MCF 10A (cell line): ENCODE measurements at places on chromosomes 4 and X.

- DNase-seq, result peak; percentile 4
Measured at GRCh38 chrX:36577006-36577405, 431.2 kb upstream of the FAM47C start.

DNA sequence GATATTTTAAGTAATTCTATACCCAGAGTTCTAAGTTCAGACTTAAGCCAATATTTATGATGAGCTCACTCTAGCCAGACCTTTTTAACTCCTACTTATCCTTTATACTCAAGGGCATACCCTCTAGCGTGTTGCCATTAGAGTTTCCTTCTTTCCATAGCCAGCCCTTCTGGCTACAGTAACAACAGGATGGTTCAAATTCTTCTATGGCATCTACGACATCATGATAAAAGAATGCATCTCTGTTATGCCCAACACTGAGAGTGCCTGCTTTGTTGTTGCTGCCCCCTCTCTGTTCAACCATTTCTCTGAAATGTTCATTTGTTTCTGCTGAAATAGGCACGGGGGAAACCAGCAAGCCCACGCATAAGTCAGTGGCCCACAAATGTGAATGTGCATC, 104.5 kb downstream of the UBE2NL start:
- DNase-seq, result no peak

DNA sequence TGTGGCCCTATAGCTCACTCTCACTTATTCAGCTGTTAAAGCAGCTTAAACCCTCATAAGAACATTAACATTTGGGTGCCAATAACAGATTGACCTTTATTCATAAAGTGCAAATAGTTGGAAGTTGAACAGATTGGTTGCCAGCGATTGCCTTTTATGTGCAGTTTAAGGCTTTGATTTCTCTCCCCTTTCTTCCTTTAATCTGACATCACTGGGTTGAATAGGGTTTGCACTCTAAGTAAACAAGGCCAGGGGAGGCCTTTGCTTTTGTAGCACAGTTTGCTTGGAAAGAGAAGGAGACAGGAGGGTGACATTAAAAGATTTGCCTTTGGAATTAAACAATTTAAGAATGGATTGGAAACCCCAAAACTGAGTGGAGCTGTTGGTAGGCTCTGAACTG, 114.3 kb downstream of the NKX6-1 start:
- DNase-seq, result no peak

- no peak for DNase-seq
Measured at GRCh38 chrX:75132672-75133071, 23.4 kb downstream of the ABCB7 start.

GRCh38 chr4:55216863-55217635, 91.7 kb upstream of the KDR start:
- DNase-seq, result no peak

DNA sequence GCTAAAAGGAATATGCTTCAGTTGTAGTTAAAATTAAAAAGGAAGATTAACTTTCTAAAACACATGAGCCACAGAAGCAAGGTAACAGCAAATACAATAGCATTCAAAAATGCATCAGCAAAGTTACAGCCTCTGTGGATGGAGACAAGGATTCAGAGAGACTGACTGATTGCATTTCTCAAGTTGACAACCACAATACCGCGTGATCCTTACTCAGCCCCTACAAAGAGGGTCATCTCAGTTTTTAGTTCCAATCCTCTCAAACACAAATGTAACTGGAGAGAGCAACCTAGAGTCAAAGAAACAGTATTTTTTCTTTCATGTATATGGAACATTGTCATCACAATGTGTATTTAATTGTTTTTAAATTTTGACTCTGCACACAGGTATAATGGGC, 14.2 kb upstream of the C1QTNF7 start:
- no peak for DNase-seq

- no peak for DNase-seq
Measured at GRCh38 chr4:177282284-177282835, 27.3 kb upstream of the NEIL3 start.

DNA sequence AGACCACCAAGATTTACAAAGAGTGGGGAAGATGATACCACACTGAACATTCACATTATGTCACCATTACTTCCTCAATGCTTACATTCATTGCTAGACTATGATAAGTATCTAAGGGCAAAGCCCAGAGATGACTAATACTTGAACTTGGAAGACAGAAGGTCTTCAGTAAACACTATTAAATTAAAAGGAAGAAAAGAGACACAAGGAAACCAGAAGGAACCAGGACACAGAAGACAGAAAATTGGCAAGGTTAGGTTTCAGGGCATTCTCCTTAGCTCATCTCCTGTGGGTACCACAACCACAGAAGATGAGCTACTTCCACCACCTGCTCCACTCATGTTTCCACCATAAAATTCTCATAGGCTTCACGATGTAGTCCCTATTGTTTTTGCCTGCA, 64.9 kb downstream of the NLGN4X start:
- no peak for DNase-seq

GRCh38 chrX:23832721-23833120, 49.7 kb downstream of the SAT1 start:
- DNase-seq, result no peak

- DNase-seq, result no peak
Measured at GRCh38 chr4:26490111-26490959, at the start of gene CCKAR. TSS of gene CCKAR (minus strand) at chr4:26490484. CDS start at chr4:26490267, 217 bp downstream.

DNA sequence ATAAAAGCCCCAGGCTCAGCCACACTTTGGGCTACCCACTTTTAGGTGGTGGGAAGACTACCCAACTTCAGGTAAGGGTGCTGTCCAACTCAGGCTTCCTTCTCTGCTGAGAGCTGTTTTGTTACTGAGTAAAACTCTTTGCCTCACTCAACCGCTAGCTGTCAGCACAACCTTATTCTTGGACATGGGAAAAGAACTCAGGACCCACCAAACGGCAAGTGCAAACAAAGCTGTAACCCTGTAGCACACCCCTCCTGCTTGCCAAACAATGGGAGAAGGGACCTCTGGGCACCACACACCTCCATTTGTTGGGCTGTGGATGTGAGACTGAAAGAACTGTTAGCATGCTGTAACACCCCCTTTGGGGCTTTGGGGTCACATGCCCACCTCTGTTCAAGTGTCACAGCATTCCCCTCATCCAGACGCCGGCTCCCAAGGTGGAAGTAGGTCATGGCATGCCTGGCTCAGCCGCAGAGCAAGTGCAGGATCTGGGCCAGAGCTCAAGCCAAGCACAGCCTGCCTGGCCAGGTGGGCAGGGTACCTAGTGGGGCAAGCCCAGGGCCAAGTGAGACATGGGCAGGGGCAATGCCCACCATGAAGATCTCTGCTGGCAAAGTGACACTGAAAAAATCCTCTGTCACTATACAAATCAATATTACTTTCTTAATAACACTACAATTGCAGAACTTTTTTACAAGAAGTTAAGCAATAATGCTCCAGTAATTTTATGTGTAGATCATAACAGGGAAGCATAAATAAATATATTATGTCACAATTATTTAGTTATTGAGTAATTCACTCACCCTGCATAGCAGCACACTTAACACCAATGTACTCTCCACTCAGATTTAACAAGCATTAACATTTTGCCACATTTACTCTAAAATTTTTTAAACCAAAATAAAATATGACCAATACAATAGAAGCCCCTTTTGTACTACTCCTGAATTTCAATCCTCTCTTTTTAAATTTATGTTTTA, 107.2 kb downstream of the TBCK start:
- DNase-seq, result no peak

DNA sequence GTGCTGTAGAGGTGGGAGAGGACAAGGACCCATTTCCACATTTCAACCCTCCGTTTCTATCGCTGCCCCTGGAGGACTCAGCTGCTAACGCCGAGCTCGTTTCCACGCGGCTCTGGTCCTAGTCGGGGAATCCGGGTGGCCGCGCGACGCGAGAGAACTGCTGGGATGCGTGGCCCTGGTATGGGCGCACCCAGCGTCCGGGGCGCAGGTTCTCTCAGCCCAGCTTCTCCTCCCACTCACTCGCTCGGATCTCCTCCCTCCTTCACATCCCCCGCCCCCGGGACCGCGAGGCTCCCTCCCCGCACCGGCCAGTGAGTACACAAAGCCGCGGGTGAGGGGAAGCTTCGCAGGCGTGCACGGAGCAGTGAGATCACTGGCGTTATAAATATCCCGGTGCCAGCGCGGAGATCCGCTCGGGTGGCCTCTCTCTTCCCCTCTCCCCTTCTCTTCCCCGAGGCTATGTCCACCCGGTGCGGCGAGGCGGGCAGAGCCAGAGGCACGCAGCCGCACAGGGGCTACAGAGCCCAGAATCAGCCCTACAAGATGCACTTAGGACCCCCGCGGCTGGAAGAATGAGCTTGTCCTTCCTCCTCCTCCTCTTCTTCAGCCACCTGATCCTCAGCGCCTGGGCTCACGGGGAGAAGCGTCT, at the start of gene FGF5:
TSS of gene FGF5 (plus strand) at position 412 of the 649 bp plus-strand sequence. CDS start at position 573, 161 bp downstream.
- peak; percentile 66 for DNase-seq

GRCh38 chrX:123990602-123991001, 29.1 kb downstream of the STAG2 start:
- no peak for DNase-seq

- DNase-seq, result no peak
Measured at GRCh38 chr4:104493081-104493831, 1.4 kb downstream of the CXXC4 start.

DNA sequence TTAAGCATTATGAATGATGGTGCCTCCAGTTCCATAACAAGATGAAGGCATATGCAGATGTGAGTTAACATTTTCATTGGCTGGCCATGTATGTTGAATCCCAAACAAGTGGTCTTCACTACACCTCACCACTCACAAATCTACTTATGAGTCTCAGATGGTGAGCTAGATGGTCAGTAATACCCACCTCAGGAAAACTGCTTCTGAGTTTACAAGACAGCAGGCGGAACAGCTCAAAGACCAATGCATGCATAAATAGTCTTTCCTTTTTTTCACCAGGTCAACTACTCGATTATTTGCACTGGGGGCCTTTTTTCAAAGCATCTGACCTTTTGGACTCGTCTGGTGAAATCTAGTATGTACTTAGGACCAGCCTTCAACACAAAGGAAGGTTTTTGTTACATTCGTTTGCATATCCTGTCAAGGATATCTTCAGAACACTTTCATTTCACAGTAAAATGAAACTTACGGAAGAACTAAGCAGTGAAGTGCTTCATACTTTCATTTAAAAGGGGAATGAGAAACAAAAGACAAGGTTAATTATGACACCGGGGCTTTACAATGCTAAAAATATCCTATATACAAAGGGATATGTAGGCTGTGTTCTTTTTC, 23.1 kb upstream of the TLR7 start:
- DNase-seq, result no peak

DNA sequence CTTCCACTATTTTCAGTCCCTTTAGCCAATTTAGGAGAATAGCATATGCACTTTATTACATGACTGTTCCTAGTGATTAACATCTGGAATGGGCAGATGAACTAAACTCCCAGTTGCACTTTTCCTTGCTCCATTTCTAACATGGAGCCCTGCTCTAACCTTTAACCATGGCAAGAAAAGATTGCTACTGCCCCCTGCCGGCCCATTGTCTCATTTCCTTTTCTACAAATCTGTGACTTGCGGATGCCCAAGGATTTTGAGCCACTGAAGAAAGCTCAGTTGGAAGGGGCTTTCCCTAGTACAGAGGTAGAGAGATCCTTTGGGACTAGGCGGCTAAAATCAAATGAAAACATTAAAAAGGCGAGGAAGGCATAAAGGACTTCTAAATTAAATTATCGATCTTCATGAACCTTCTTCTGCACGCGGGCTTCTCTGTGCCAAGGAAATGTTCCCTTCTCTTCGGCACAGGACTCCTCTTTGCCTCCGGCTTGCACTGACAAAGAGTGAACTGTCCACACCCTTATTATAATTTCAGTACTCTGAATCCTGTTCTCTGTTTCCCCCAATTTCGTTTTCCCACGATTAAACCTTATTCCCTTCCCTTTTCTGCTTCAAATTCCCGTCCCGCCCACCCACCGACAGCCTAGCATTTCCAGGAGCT, 577 bp upstream of the GLRA2 start:
- DNase-seq, result peak; percentile 74

DNA sequence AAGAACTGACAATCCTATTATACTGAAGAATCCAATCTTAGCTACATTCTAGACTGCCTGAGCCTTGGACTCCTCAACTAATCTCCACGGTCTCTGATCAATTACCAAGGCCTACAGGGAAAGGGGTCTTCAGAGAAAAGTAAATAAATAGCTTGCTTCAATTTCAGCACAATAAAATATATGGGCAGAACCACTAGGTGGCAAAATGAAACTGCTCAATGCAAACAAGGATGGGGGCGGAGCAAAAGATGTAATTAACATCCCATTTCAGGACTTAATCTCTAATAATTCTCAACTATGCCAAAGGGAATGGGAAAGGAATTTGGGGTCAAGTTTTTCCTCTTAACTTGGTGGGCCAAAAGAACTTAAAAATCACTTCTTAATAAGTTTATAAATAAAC, 78.4 kb upstream of the MAP3K15 start:
- DNase-seq, result peak; percentile 64

GRCh38 chr4:163200727-163201349, 34.1 kb upstream of the NAF1 start:
- no peak for DNase-seq

DNA sequence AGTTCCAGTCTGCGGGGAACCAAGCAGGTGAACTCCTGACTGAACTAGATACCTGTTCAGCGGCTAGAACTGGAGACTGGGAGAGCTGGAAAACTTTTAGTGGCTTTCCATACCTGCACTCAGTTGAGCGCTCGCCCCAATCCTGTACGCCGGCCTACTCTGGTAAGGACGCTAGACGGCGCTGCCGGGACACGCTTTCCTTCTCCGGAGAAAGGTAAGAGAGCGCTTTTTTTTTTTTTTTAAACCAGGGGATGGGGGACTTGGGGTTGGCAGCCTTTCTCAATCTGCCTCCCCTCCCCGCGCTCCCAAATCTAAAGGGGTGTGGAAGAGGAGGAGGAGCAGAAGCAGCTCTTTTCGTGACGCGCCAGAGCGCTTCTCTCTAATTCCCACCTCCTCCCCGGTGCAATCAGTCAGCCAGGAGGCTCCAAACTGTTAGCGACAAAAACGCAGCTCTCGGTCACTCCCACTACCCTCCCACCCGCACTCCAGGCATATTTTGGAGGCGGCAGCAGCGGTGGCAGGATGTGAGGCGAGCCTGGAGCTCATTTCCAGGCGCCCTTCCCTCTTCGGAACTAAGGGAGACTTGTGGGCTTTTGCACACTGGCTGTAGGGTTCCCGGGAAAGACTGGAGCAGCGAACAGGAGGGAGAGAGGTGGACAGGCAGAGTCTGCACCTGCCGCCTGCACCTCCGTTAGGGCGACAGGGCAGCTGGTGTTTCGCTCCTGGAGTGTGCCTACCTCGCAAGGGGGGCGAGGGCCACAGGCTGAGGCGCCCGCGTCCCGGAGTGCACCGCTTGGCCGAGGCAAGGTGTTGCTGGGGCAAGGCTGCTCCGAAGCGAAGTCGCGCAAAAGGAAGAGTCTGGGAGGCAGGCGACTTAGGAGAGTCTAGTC, at the start of gene IL1RAPL2:
TSS of gene IL1RAPL2 (plus strand) at position 409 of the 890 bp plus-strand sequence.
- DNase-seq, result peak; percentile 57
